ENCODE measurements at places on chromosomes 11 and 22. TPM values are rescaled to one million over a fixed set of nuclear protein-coding genes. Genes with fewer than 3 reads are reported as not detected.

IGLL1 gene
- total RNA-seq: 0.13 TPM

C11orf97 gene
- total RNA-seq: not detected

UEVLD gene
- 14.8 TPM for total RNA-seq

OR51B4 gene
- total RNA-seq: 0.09 TPM

CAVIN3 gene
- 43.5 TPM for total RNA-seq

Data from muscle of leg (tissue), 16 donors.